ENCODE measurements at places on chromosomes 16 and 17. TPM values are rescaled to one million over a fixed set of nuclear protein-coding genes. Genes with fewer than 3 reads are reported as not detected.

Gene BAIAP3
- total RNA-seq, result 0.17 TPM

Gene BCO1
- total RNA-seq, result not detected

Gene UTP4
- total RNA-seq, result 106 TPM

Gene HSD17B2
- total RNA-seq, result not detected

Gene GGT6
- total RNA-seq, result not detected

Gene ACOX1
- total RNA-seq, result 34.0 TPM

Gene MXRA7
- total RNA-seq, result 8.0 TPM

Gene MPP3
- total RNA-seq, result 0.41 TPM

Gene CMIP
- total RNA-seq, result 36.6 TPM

Gene SLFN14
- not detected for total RNA-seq

Gene CDH8
- not detected for total RNA-seq

Gene SDR42E1
- 4.1 TPM for total RNA-seq

Gene SLC13A5
- not detected for total RNA-seq

Gene RBBP6
- 76.1 TPM for total RNA-seq

Gene GAS2L2
- total RNA-seq, result not detected

Gene TEX14
- total RNA-seq, result 0.14 TPM

Gene HOXB5
- total RNA-seq, result not detected

Gene ST6GALNAC1
- total RNA-seq, result 1.1 TPM

Gene EFNB3
- total RNA-seq, result not detected

Gene AP2B1
- total RNA-seq, result 192 TPM

Gene PLK1
- total RNA-seq, result 81.2 TPM

Gene INCA1
- total RNA-seq, result not detected

Gene BLTP2
- total RNA-seq, result 133 TPM

Gene LRRC75A
- total RNA-seq, result 1.2 TPM

Gene MFAP4
- not detected for total RNA-seq

Gene CCDC40
- 1.00 TPM for total RNA-seq

Gene KRTAP2-1
- not detected for total RNA-seq

Gene FAM234A
- total RNA-seq, result 18.4 TPM

Gene ACBD4
- 13.8 TPM for total RNA-seq

Gene CTRB2
- not detected for total RNA-seq

Gene KRT12
- total RNA-seq, result not detected

Gene PYDC1
- not detected for total RNA-seq

Gene CLEC18B
- total RNA-seq, result not detected

Gene MED13
- 40.3 TPM for total RNA-seq

Gene KRT28
- total RNA-seq, result not detected

Gene WSCD1
- total RNA-seq, result 0.53 TPM

Gene KRTAP4-3
- total RNA-seq, result not detected

Gene FNDC8
- not detected for total RNA-seq
